ENCODE measurements at places on chromosomes 2 and 18. TPM values are rescaled to one million over a fixed set of nuclear protein-coding genes. Genes with fewer than 3 reads are reported as not detected.

The DNAJC5G gene
- total RNA-seq, result not detected

The ASAP2 gene
- total RNA-seq, result 37.5 TPM

The TRAF3IP1 gene
- total RNA-seq, result 12.2 TPM

The PRADC1 gene
- 24.1 TPM for total RNA-seq

The CNDP1 gene
- total RNA-seq, result not detected

The SP140 gene
- total RNA-seq, result not detected

The ST8SIA3 gene
- total RNA-seq, result not detected

The RNF149 gene
- total RNA-seq, result 44.7 TPM

The KCNG2 gene
- total RNA-seq, result not detected

The MYO7B gene
- total RNA-seq, result 0.23 TPM

The ITGB6 gene
- 1.0 TPM for total RNA-seq

The TUBB8B gene
- total RNA-seq, result not detected

The OXER1 gene
- not detected for total RNA-seq

The FABP1 gene
- not detected for total RNA-seq

The TCF7L1 gene
- 10.3 TPM for total RNA-seq

The CDH2 gene
- total RNA-seq, result 46.9 TPM

The AFF3 gene
- total RNA-seq, result 0.22 TPM

The PLEK gene
- not detected for total RNA-seq

The WNT10A gene
- not detected for total RNA-seq

The FEV gene
- total RNA-seq, result not detected

The EDAR gene
- 0.02 TPM for total RNA-seq

The CDCA7 gene
- 48.5 TPM for total RNA-seq

The ACADL gene
- total RNA-seq, result 0.09 TPM

The CD207 gene
- not detected for total RNA-seq

The LRPPRC gene
- 103 TPM for total RNA-seq

The COA5 gene
- 22.9 TPM for total RNA-seq

The NOL4 gene
- not detected for total RNA-seq

The REG3A gene
- total RNA-seq, result not detected

The GDF7 gene
- 0.06 TPM for total RNA-seq

The SCN9A gene
- total RNA-seq, result 2.5 TPM

The EFEMP1 gene
- 40.9 TPM for total RNA-seq

The DSEL gene
- total RNA-seq, result 0.29 TPM

Measured in A549 treated with RU486 at 1 μM for 4 hours (cell line).